ENCODE measurements at places on chromosomes 11 and 22. TPM values are rescaled to one million over a fixed set of nuclear protein-coding genes. Genes with fewer than 3 reads are reported as not detected.

DNA sequence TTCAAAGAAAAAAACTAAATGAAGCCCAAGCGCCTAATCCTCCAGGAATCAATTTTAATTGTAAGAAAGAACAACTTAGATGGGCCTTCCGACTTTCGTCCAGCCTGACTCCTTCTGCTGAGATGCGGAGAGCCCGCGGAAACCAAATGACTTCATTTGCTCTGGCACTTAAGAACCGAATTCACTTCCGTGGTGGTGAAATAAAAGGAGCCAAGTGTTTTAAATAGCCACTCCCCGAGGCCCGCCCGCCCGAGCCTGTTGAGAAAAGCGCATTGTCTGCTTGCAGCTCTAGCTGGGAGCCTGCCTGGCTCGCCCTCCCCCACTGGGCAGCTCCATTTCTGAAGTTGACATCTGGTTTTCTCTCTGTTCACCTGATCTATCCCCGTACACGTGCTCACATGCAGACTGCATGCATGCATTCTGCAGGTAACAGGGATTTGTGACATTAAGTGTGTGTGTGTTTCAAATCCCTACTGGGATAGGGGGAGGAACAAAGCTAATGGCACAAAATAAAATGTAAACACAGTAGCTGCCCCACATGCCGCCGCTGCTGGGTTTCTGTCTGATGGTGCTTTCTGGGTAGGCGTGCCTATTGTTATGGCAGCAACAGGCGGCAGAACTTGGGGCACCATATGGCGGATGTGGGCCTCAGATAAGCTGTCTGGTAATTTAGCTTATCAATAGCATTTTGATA is 6.2 kb downstream of the TEAD1 start:
- peak overlapping the region; percentile 32 for H3K4me3 ChIP-seq
- no peak for DNase-seq
- no peaks in the 10 kb centered on the region for H3K36me3 ChIP-seq
- peaks cover 15% of the 10 kb centered on the region for H3K4me1 ChIP-seq
- peaks cover 97% of the 10 kb centered on the region for H3K27me3 ChIP-seq

DNA sequence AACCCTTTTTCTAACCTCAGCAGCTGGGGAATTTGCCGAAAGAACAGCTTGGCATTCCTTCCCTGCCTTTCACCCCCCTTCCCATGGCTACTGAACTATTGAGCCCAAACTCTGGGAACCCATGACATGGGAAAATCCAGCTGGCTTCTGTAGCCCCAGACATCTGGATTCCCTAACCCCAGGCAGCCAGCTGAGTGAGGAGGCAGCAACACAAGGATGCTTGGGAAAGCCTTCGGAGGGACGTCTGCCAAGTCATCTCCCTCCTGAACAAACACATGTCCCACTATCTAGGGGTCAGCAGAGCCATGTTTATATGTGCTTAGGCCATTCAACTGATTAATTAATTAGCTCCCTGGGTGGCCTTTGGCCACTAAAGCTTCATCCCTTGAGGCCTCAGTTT is 21.6 kb downstream of the LRRC55 start:
- peaks cover 32% of the 10 kb centered on the region for H3K27me3 ChIP-seq
- no peak for DNase-seq
- no peak overlapping the region for H3K4me3 ChIP-seq
- H3K36me3 ChIP-seq = no peaks in the 10 kb centered on the region

YWHAH gene
- total RNA-seq = 74.2 TPM

DBX1 gene
- total RNA-seq = not detected

DNA sequence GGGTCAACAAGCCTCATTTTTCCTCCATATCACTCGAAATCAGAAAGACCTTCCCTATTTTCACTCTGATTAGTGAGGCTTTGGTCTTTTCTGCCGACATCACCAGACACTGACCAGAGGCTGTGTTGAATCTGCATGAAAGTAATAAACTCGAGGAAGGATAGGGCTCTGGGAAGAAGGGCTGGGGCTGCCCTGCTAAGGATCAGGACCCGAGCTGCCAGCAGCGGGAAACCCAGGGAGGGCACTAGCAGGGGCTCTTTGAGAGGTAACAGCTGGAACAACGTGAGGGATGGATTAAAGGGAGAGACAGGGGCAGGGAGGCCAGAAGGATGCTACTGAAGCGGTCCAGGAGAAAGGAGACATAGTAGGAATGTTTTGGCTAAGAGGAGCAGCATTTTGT is 377.5 kb upstream of the NARS2 start:
- H3K4me1 ChIP-seq = no peaks in the 10 kb centered on the region
- no peak overlapping the region for H3K27ac ChIP-seq
- H3K36me3 ChIP-seq = no peaks in the 10 kb centered on the region
- H3K4me3 ChIP-seq = no peak overlapping the region

DNA sequence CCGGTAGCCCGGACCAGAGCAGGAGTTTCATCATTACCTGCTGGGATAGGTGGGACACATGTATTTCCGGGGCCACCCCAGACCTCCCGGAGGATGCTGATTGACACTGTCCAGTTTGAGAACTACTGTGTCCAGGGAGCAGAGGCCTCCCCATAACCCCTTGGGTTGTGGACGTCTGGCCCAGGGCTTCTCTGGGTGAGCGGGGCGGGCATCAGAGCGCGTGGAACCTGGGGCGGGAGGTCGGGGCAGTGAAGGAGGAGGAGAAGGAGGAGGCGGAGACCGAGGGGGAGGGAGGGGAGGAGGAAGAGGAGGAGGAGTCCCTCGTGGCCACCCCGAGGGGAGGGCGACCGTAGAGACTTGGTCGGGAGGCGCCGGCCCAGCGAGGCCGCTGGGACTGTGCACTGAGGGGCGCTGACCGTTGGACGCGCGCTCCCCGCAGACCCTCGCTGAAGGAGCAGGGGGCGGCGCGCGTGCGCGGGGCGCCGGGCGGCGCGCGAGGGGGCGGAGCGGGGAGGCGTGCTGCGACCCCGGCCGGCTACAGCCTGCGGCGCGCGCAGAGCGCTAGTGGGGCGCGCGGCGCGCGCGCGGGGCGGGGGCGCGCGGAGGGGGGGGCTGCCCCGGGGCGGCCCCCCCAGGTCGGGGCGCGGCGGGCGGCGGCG is at the start of gene GRK3:
Gene GRK3, plus strand, starts transcription at position 356 of the 659 bp plus-strand sequence. CDS start 366 bp downstream, outside the sequence.
- peaks cover 57% of the 10 kb centered on the region for H3K4me1 ChIP-seq
- DNase-seq = peak; percentile 82
- peaks cover 14% of the 10 kb centered on the region for H3K27me3 ChIP-seq
- peak within 1 kb of the TSS; percentile 68 for H3K27ac ChIP-seq
- H3K36me3 ChIP-seq = peaks cover 4% of the 10 kb centered on the region

DNA sequence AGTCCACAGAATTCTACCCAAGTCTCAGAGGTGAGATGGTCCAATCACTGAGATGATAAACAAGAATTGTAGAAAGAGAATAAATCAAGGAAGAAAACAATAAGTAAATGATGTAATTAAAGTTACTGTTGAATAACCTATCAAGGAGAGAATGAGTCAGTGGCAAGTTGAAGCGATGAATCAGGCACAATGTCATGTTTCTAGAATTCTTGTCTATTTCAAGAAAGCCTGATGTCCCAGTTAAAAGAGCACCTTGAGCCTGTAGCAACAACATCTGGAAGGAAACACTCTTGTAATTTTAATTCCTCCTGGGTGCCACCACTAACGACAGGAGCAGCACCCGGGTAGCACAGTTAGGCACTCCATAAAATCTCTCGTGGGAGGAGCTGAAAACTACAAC is 67.9 kb upstream of the SLC35C1 start:
- peaks cover 4% of the 10 kb centered on the region for H3K36me3 ChIP-seq
- H3K4me3 ChIP-seq = peak overlapping the region; percentile 13
- peak overlapping the region; percentile 87 for H3K27ac ChIP-seq
- H3K27me3 ChIP-seq = peaks cover 18% of the 10 kb centered on the region

- H3K36me3 ChIP-seq = peaks cover 27% of the 10 kb centered on the region
- H3K4me3 ChIP-seq = no peak overlapping the region
- DNase-seq = no peak
- no peaks in the 10 kb centered on the region for H3K27me3 ChIP-seq
- H3K4me1 ChIP-seq = peaks cover 24% of the 10 kb centered on the region
- no peak overlapping the region for H3K27ac ChIP-seq
These were observed 67.6 kb upstream of the MTMR2 start for GRCh38 chr11:95991545-95991944.

- no peak overlapping the region for H3K4me3 ChIP-seq
- no peaks in the 10 kb centered on the region for H3K27me3 ChIP-seq
- no peak for DNase-seq
- H3K27ac ChIP-seq = no peak overlapping the region
- H3K4me1 ChIP-seq = no peaks in the 10 kb centered on the region
These were observed 826.1 kb upstream of the CNTN5 start for GRCh38 chr11:98194611-98195010.

THY1 gene
- total RNA-seq = 1.3 TPM

CYP2R1 gene
- 30.4 TPM for total RNA-seq

GRCh38 chr11:36567694-36568093 is at the start of gene RAG1:
Gene RAG1 (plus strand): TSS chr11:36568007. CDS start chr11:36573305, 5,298 bp downstream.
- no peaks in the 10 kb centered on the region for H3K36me3 ChIP-seq
- H3K4me3 ChIP-seq = no peak within 1 kb of the TSS
- DNase-seq = no peak
- no peak within 1 kb of the TSS for H3K27ac ChIP-seq

GRCh38 chr11:122413677-122414076 is 241.8 kb upstream of the UBASH3B start:
- peaks cover 14% of the 10 kb centered on the region for H3K27me3 ChIP-seq
- no peak for DNase-seq
- H3K4me3 ChIP-seq = no peak overlapping the region
- H3K27ac ChIP-seq = no peak overlapping the region
- H3K4me1 ChIP-seq = no peaks in the 10 kb centered on the region
- no peaks in the 10 kb centered on the region for H3K36me3 ChIP-seq

DNA sequence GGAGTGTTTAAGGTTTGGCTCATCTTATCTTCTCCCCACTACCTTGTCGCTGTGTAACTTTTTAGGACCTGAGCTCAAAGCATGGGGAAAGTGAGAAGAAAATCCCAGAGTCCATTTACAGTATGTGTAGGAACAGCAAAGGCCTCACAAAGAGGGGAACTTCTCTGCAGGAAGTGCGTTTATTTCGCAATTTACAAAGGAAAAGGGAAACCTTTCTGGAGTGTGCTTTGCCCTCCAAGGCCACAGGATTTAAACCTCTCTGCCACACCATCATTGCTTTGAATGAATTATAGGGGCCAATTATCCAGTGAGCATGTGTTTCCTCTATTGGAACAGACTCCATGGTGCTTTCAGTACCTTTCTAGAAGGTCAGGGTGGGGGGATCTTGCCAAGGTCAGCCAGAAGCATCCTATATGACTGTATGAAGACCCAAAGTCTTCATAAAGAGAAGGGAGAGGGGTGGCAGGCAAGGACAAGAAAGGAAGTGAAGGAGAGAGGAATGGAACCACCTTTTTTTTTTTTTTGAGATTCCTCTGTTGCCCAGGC is 68.1 kb upstream of the LMO2 start:
- H3K36me3 ChIP-seq = no peaks in the 10 kb centered on the region
- no peak for DNase-seq
- H3K4me3 ChIP-seq = no peak overlapping the region
- peaks cover 18% of the 10 kb centered on the region for H3K27me3 ChIP-seq
- H3K27ac ChIP-seq = no peak overlapping the region

DNA sequence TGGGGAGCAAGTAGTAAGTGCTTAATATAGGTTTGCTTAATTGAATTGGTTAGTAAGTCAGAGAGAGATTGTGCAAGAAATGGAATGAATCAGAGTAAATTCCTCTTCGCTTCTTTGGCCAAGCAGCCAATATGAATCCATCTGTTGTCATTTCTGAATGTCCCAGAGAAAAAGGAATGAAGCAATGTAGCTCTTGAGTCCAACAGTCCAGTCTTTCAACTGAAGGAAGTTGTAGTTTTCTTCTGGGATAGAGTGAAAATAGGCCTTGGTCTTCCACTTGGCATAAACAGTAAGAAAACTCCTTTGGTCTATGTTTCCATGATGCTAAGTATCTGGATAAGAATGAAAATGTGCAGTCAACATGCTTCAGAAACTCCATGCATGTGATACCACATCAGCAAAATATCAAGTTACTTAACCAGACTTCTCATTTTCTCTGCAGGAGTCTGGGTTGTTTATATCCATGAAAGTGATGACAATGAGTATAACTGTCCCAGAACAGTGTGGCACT is 1.8 kb upstream of the FIBIN start:
- no peaks in the 10 kb centered on the region for H3K27me3 ChIP-seq
- no peak overlapping the region for H3K4me3 ChIP-seq
- H3K4me1 ChIP-seq = no peaks in the 10 kb centered on the region
- H3K36me3 ChIP-seq = no peaks in the 10 kb centered on the region

GRCh38 chr11:104327861-104328511 is 164.0 kb upstream of the PDGFD start:
- no peaks in the 10 kb centered on the region for H3K36me3 ChIP-seq
- no peaks in the 10 kb centered on the region for H3K4me1 ChIP-seq
- no peak overlapping the region for H3K27ac ChIP-seq
- no peaks in the 10 kb centered on the region for H3K27me3 ChIP-seq
- no peak overlapping the region for H3K4me3 ChIP-seq

DNA sequence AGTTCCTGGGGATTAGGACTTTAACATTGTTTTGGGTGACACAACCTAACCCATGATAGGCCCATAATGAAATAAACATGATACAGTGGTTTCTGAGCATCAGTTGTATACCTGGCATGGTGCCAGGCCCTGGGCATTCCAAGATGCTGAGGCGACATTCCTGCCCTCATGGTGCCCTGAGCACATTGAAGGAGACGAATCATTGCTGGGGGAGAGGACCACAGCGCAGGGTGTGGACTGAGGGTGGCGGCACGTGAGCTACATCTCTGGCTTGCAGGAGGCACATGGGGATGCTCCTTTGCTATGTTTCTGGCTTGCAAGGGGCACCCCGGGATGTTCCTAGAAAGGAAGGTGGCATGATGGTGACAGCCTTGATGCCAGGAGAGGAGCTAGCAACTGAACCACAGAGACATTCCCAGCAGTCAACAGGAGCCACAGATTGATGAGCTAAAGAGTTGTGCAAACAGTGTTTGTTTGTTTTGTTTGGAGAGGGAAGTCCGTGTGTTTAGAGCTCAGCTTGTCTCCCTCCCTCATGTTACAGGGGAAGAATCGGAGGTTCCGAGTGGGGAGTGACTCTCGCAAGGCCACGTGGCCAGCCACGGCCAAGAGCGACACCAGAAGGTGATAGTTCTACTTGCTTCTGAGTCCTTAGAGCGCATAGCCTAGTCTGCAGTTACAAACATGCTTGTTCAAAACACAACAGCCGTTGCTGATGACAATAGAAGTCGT is 106.4 kb downstream of the MIAT start:
- H3K36me3 ChIP-seq = peaks cover 6% of the 10 kb centered on the region
- no peaks in the 10 kb centered on the region for H3K4me1 ChIP-seq
- H3K4me3 ChIP-seq = no peak overlapping the region
- H3K27me3 ChIP-seq = no peaks in the 10 kb centered on the region
- no peak for DNase-seq

RIMBP3C gene
- total RNA-seq = not detected

DNA sequence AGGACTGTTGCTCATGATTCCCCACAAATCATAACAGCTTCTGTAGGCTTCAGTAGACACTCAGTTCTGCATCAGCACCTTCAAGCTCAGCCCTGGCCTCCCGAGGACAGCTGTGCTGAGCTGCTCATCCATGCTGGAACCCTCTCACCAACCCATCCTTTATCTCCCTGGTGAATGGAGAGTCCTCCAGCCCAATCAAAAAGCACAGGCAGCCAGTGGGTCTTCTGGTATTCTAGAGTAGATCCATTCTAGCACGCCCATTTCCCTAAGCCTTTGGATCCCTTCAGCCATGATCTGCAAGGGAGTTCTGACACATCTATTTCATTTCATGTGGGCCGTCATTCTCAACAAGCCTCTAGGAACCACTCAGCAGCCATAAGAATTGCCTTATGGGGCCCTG is 44.6 kb upstream of the SPATA19 start:
- H3K4me1 ChIP-seq = no peaks in the 10 kb centered on the region
- no peak overlapping the region for H3K4me3 ChIP-seq
- H3K36me3 ChIP-seq = no peaks in the 10 kb centered on the region

CFAP300 gene
- total RNA-seq = not detected

OR6T1 gene
- total RNA-seq = not detected
